ENCODE measurements at places on chromosomes 1 and 21.

- no peak for DNase-seq
Measured at GRCh38 chr1:42000766-42001165, 82.0 kb upstream of the HIVEP3 start.

- no peak for DNase-seq
Measured at GRCh38 chr1:212286556-212287131, 1.4 kb downstream of the PPP2R5A start.

DNA sequence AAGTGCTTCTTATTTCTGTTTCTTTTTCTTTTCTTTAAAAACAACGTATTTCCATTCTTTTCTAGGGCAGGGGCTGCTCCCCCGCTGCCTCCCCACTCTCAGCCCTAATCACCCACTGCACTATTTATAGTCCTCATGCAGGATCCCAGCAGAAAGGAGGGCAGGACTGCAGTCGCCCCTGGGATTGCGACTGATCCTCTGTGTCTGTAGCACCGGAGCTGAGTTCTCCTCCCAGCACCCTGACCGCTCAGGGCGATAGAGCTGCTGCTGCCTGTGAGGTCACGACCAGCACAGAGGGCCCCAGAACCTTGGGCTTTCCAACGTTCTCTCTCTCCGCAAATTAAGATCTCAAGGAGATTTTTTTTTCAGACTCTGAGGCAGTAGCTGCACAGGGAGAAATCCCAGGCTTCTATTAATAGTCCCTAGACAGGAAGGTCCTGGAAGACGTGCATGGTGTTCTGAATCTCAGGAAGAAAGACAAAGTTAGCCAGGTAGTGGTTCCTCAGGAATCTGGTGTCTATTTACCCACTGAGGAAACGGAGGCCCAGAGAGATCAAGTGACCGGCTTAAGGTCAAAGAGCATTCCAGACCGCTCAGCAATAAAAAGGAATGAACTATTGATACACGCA is 46.8 kb downstream of the PRAMEF20 start:
- no peak for DNase-seq

DNA sequence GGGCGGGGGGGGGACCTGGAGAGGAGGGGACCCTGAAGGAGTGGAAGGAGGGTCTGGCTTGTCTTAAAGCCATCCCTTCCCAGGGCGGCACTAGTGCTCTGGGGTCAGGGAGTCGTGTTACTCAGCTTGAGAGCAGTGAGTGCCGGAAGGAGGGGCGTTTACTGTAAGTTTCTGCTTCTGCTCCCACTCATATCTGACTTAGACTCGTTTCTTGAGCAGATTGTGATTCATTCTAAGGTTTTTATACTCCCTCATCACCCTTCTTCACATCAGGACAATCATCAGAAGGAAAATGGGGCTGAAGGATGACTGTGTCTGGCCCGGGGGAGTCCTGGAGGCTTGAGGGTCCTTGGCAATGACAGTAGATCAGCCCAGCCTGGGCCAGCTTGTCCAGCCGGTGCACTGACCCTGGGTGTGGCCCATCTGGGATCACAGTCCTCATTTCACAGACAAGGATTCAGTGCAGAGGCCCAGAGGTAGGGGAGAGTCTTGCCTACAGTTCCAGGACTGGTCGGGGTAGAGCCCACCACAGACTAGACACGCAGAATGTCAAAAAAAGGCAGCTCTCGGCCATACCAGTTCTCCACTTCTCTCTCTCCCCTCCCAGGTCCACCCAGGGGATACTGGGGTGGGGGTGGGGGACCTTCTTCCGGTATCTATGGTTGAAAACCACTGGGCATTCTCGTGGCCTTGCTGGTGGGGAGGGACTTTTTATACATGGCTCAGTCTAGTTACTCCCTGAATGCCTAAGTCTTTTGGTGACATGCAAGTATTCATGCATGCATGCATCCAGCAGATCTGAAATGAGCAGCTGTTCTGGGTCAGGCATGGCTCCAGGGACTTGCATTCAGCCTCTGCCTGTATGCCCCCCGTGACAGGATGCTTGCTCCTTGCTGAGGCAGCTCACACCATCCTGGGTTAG is 5.1 kb downstream of the TNFRSF8 start:
- DNase-seq, result no peak

- no peak for DNase-seq
Measured at GRCh38 chr21:27154451-27155129, 187.7 kb upstream of the ADAMTS5 start.

- DNase-seq, result no peak
Measured at GRCh38 chr1:218473522-218473921, 128.4 kb downstream of the TGFB2 start.

- DNase-seq, result no peak
Measured at GRCh38 chr1:59498640-59499039, 201.7 kb downstream of the FGGY start.

DNA sequence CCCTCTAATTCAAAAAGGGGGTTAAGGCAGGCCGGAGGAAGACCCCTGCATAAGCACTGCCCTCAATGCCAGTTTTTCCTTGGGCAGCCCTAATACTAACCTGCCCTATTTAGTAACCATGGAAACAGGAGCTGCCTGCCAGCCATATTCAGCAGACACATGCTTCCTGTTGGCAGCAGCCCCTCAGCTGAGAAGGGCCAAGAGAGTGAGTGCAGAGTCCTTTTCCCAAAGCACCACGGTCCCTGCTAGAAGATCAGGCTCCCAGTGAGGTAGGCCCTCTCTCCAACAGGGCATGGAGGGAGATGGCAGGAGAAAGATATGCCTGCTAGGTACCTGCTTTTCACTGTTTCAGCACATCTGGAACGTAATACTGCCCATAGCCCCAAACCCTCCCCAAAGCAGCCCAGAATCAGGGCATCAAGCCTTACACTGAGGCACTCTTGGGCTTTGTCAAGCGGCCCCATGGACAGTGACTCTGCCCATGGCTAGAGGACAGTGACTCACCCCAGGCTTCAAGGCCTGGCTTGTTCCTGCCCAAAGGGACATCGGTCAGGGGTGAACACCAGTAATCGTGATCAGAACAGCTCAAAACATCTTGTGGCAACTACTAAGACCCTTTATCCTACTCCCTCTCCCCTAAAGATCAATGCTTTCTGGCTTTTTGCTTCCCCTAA is 64.5 kb downstream of the BCAR3 start:
- no peak for DNase-seq

- DNase-seq, result no peak
Measured at GRCh38 chr1:18469514-18469913, 11.2 kb upstream of the KLHDC7A start.

GRCh38 chr1:147641291-147641690 is 29.0 kb downstream of the ACP6 start:
- DNase-seq, result no peak

GRCh38 chr1:80217377-80217986 is 1211.0 kb upstream of the ADGRL4 start:
- no peak for DNase-seq

DNA sequence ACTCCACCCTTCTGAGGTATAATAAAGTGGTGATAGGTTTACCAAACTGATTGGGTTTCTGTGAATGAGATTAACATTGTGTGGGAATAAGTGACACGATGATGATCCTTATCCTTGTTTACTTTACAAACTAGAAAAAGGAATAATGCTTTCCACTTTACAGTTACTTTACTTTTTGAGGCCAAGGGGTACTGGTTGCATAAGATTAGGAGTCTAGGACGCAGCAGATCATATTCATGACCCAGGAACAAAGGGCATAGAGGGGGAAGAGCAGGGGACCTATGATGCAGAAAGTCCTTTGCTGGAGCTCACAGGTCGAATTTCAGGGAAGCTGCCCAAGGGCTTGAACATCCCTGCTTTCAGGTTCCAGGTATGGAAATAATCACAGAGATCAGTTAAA is 20.4 kb downstream of the FGGY start:
- no peak for DNase-seq

DNA sequence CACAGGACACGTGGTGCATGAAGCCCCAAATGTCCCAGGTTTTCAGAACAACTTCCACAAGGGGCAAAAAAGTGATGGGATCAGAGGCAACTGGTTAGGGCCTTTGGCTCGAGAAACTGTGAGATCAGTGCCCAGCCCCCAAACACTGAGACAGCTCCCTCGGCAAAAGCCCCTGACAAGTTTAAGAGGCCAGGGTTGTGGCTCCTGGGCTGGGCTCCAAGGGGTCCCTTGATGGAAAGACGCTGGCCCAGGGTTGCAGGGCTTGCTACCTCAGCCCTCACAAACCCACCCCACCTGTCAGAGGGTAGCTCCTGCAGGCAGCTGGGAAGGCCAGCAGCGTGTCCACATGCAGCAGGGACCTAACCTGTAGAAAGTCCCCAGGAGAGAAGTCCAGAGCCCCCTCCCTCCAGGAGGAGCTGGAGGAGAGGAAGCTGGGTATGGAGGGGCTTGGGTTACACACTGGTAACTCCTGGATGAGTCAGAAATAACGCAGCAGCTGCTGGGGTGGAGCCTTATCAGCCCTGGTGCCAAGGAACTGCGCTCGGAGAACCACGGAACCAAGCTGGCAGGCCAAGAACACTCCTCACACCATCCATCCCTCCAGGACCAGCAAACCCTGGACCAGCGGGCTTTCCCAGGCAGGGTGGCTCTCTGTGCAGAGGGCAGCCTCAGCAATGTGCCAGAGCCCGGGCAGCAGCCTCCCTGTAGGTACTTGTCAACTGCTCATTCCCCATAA is 37.5 kb downstream of the CTNNBIP1 start:
- DNase-seq, result no peak

- no peak for DNase-seq
Measured at GRCh38 chr1:51242546-51242945, 6.5 kb downstream of the RNF11 start.

- no peak for DNase-seq
Measured at GRCh38 chr1:232550007-232550406, 79.9 kb downstream of the SIPA1L2 start.

GRCh38 chr1:7694600-7695496 is 76.2 kb upstream of the VAMP3 start:
- no peak for DNase-seq

- DNase-seq, result no peak
Measured at GRCh38 chr21:15293240-15293639, 228.4 kb upstream of the NRIP1 start.

- no peak for DNase-seq
Measured at GRCh38 chr1:172898866-172899265, 151.9 kb downstream of the TNFSF18 start.

GRCh38 chr1:2226525-2227345 is 1.4 kb upstream of the SKI start:
- DNase-seq, result no peak

DNA sequence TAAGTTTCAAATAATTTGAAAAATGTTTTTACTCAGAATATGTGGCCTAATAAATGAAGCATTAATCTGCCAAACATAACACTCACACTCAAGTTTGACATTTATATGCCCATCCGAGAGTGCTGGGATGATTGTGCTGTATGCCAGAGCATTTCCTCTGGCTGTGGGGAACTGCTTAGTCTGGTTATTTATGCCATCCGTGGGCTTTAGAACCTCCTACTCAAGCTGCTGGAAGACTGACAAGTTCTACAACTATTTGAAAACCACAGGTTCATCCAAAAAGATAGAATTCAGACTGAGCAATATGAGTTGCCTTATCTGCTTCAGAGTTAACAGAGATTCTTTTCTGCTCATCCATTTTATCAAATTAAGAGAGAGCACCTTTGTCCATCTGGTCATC is 25.9 kb downstream of the PCNX2 start:
- no peak for DNase-seq

GRCh38 chr1:65812065-65812464 is 19.4 kb downstream of the PDE4B start:
- no peak for DNase-seq

DNA sequence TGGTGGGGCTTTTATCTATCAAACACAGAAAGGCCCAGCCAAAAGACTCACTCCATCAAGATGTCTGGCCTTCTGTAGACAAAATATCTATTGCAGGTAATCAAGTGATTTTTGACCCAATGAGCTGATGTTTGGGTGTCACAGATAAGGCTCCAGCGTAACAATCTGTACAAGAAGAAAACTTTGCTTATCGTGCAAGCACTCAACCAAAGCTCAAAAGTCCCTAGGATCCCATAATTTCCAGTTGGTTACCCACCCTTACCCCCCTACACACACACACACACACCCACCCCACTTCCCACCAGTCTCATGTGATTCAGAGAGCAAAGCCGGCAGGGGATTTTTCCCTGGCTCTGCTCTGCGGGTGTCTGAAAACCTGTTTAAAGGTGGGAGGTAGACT is 5.8 kb downstream of the ITPKB start:
- no peak for DNase-seq

- no peak for DNase-seq
Measured at GRCh38 chr1:154736841-154737240, 128.9 kb upstream of the ADAR start.

- DNase-seq, result no peak
Measured at GRCh38 chr21:21188513-21189195, 190.4 kb downstream of the NCAM2 start.

DNA sequence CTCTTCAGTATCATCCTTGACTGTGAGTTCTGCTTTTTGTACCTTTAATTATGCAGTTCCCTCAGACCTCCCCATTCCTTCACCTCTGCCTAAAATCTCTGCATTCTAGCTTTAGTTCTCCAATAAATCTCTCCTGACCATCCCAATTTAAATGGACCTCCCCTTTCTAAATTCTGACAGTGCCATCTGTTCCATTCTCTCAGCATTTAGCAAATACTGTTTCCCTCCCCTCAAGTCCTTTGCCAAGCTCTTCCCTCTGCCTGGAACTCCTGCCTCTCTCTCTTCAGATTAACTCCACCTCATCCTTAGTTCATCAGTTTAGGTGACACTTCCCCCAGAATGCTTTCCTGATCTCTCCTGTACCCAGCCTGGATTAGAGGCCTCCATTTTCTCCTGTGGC is 54.0 kb upstream of the JUN start:
- DNase-seq, result no peak

GRCh38 chr1:100443811-100444571 is 91.7 kb downstream of the CDC14A start:
- no peak for DNase-seq

DNA sequence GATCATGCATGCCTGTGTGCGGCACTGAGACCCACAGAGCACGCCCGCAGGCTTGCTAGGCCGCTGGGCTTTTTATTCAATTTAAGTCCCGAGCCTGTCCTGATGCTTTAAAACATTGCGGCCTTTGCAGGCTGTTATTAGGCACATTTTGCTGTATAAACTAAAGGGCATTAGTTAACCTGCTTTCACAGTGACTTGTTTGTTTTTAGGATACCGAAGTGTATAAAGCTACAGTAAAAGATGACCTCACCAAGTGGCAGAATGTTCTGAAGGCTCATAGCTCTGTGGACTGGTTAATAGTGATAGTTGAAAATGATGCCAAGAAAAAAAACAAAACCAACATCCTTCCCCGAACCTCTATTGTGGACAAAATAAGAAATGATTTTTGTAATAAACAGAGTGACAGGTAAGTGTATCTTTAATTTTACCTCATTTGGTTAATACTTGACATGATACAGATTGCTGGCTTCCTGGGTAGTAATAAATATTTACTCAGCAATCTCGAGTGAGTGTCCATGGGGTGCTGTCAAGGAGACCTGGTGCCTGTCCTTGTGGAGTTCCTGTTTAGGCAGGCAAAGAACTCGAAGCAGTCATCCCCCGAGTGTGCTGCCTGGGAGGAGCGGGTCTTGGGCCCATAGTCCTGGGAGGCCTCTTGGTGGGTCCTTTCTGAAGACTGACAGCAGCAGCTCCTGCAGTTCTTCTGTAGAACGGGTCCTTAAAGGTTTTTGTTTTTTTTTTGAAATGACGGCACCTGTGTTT is 40.1 kb downstream of the TRAPPC10 start:
- DNase-seq, result no peak

Measured in activated naive CD4-positive, alpha-beta T cell (primary cell).